SHP77 (cell line): ENCODE measurements at places on chromosomes 6 and 20.
A peak's percentile ranks its signal among the peaks of the same experiment; 100 is the strongest.

GRCh38 chr6:6597682-6598081, 9.2 kb downstream of the LY86 start:
- DNase-seq, result no peak

DNA sequence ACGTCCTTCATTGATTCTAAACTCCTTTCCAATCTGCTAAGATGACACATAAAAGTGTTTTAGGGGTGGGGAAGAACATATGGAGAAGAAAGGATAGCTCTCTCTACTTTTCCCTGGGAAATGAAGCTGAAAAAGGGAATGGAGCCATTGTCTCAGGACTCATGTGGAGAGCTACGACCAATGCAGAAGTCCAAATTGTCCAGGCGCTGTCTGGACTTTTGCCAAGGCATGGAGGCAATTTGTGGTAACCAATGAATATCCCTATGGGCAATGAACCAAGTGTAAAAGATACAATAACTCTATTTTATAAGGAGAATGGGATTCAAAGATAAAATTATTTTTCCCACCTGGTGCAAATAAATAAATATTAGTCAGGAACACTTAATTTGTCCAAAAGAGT, 16.1 kb downstream of the FBXL4 start:
- DNase-seq, result no peak

GRCh38 chr20:25297141-25297905, 49.4 kb downstream of the PYGB start:
- DNase-seq, result no peak

DNA sequence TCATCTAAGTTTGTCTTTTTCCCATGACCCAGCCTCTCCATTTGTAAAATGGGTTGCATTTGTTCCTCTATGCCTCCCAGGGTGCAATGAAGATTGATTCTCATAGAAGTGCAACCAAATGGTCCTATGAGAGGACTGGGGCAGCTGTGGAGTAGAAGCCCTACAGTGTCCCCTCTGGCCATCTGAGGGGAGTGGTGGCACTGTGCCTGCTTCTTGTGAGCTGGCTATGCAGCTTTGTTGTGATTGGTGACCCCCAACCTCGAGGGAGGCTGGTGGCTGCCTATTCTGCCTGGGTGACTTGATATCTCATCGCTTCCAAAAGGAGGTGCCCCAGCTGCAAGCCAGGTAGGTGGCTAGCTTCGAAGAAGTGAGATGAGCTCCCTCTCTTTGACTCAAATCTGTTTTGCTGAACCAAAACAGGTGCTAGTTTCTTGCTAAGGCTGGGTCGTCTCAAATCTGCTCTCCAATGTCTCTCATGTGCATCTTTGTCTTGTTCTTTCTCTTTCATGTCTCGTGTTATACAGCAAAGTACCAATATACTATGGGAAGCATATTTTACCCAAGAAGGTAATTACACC, 33.9 kb downstream of the TXLNB start:
- DNase-seq, result no peak

DNA sequence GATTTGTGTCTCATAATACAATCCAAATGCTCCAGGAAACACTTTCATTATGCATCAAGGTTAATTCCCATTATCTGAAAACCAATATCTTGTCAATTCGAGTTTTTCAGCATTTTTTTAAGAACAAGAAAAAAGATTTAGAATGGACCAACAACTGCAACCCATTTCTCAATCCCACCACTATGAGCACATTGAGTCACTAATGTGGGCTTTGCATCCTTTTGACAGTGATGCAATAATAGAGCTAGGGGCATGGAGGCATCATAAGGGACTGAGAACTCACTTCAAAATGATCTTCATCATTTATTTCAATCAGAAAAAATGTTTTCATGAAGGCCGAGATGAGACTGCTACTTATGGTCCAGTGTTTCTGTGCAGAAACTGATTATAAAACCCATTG, 74.8 kb upstream of the DEFB112 start:
- no peak for DNase-seq

GRCh38 chr6:28635547-28636158, 110.0 kb downstream of the GPX5 start:
- peak; percentile 24 for DNase-seq

- DNase-seq, result no peak
Observed at GRCh38 chr6:137226697-137227096, 7.5 kb upstream of the IFNGR1 start.

DNA sequence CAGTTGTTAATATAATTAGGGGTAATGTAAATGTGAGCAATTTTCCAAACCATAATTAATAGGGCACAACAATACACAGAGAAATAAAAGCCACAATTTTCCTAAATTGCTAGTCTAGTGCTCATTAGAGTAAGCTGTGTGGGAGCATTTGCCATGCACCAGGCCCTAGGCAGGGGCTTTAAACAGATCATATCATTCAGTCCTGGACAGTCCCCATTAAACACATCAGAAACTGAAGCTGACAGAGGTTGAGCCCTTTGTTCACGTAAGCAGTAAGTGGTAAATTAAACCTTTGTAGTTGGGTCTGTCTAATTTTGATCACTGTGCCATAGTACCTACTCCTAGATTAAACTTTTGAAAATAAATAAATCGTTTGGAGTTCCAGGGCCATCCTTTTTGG, 931.1 kb downstream of the C6orf118 start:
- no peak for DNase-seq

- no peak for DNase-seq
Observed at GRCh38 chr6:7671581-7671980, 54.3 kb upstream of the BMP6 start.

GRCh38 chr20:1022871-1023270, 20.8 kb upstream of the RSPO4 start:
- DNase-seq, result no peak

- DNase-seq, result no peak
Observed at GRCh38 chr6:118894425-118895260, 691 bp downstream of the ASF1A start.

DNA sequence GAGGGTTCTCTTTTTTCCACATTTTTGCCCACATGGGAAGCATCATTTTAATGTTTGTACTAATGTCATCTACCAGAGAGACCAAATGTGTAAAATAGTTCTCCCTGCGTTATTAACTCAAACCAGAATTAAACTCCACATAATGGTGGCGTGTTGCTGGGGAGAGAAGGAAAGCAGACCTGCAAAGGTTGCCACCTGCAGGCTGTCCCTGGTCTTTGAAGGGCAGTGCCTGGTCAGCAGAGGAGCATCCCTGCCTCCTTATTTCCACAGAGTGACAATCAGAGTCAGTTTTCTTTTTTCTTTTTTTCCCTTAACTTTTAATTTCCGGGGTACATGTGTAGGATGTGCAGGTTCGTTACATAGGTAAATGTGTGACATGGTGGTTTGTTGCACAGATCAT, 214.5 kb downstream of the TBX18 start:
- no peak for DNase-seq

DNA sequence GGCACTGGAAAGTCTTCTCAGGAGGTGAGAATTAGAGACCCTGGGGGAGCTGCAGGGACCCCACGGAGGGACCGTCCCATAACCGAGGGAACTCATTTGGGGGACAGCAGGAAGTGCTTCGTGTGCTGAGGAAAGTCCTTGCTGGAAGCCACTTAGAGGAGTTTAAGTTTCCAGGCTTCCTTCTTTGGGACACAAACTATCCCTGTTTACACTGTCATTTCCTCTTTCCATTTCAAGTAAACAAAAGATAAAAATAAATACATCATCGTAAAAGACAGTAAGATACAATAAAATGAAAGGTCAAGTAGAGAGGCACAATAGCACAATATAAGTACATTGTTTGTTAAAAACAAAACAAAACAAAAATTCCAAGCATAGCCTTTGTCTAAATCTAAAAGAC, 101.2 kb downstream of the TTLL2 start:
- no peak for DNase-seq

- no peak for DNase-seq
Observed at GRCh38 chr20:23752019-23752418, 1.3 kb upstream of the CST1 start.

- no peak for DNase-seq
Observed at GRCh38 chr20:12660918-12661317, 347.9 kb upstream of the SPTLC3 start.

DNA sequence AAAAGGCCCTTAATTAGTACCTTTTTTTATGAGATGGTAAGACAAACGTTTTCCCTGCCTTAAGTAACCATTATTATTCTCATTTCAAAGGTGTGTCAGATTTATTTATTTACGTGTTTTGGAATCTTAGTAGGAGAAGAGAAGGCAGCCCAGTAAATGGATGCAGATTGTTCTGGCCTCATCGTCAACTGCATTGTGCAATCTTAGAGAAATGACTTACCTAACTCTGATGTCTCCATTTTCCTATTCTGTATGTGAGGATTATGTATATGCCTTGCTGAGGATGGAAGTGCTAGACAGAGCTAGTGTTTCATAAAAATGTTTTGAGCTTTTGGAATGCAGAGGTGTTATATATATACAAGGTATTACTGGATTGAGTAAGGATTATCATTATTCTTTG, 97.0 kb upstream of the JAG1 start:
- DNase-seq, result no peak
